Mesothelial cell of epicardium (in vitro differentiated cells): ENCODE measurements at places on chromosomes 12 and 14. TPM values are rescaled to one million over a fixed set of nuclear protein-coding genes. Genes with fewer than 3 reads are reported as not detected.
A peak's percentile ranks its signal among the peaks of the same experiment; 100 is the strongest.

DNA sequence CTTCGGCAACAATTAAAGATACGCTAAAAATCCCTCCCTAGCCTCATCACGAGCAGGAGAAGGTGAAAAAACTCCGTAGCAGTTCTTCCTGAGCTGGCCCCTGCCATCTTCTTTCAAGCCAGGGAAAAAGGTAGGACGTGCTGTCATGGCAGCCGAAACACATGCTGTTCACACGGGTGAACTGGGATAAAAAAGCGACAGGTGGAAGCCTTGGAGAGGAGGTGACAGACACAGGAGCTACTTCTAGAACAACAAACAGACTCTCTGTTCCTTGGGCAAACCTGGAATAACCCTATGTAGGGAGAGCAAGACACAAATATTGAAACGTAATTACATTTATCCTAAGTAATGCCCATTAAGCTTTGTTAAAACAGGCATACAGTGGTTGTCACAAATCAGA, 81.3 kb downstream of the KCNK10 start:
- no peak overlapping the region for H3K27ac ChIP-seq
- H3K36me3 ChIP-seq = no peaks in the 10 kb centered on the region
- peaks cover 53% of the 10 kb centered on the region for H3K27me3 ChIP-seq
- H3K4me1 ChIP-seq = no peaks in the 10 kb centered on the region

GRCh38 chr12:24955853-24956252, 7.0 kb upstream of the BCAT1 start:
- no peak overlapping the region for H3K27ac ChIP-seq
- H3K4me1 ChIP-seq = peaks cover 20% of the 10 kb centered on the region
- no peak overlapping the region for H3K4me3 ChIP-seq
- no peaks in the 10 kb centered on the region for H3K27me3 ChIP-seq
- H3K36me3 ChIP-seq = no peaks in the 10 kb centered on the region
- DNase-seq = no peak

- H3K4me1 ChIP-seq = peaks cover 3% of the 10 kb centered on the region
- no peaks in the 10 kb centered on the region for H3K36me3 ChIP-seq
- peak overlapping the region; percentile 75 for H3K4me3 ChIP-seq
These were observed 420 bp upstream of the OTUB2 start for GRCh38 chr14:94025720-94026119.

- H3K27ac ChIP-seq = peak overlapping the region; percentile 41
- DNase-seq = no peak
- no peak overlapping the region for H3K4me3 ChIP-seq
These were observed 23.9 kb downstream of the SLC7A7 start for GRCh38 chr14:22791301-22791700.

GRCh38 chr14:93295541-93296220, 37.2 kb downstream of the BTBD7 start:
- peaks cover 21% of the 10 kb centered on the region for H3K4me1 ChIP-seq
- no peak for DNase-seq
- no peak overlapping the region for H3K4me3 ChIP-seq
- peak overlapping the region; percentile 47 for H3K27ac ChIP-seq
- H3K36me3 ChIP-seq = peaks cover 9% of the 10 kb centered on the region
- no peaks in the 10 kb centered on the region for H3K27me3 ChIP-seq

DNA sequence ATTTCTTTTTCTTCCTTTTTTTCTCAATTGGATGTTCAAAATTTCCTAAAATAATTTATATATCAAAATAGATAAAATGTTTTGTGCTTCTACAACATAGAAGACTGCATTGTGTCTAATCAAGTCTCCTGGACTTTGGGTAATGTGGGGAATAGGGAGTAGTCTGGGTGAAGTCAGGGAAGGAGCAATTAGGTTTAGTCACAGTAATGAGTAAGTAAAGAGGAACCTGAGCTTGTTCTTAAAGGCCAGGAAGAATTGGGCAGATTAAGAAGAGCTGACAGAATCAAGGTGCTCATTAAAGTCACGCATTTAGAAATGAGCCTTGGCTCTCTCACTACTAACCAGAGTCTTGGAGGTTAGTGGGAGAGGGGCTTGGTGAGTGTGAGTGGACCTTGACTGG, 233.3 kb upstream of the SSTR1 start:
- H3K4me1 ChIP-seq = no peaks in the 10 kb centered on the region
- no peak overlapping the region for H3K4me3 ChIP-seq
- no peak overlapping the region for H3K27ac ChIP-seq

- H3K36me3 ChIP-seq = no peaks in the 10 kb centered on the region
- no peak overlapping the region for H3K4me3 ChIP-seq
- DNase-seq = no peak
- no peaks in the 10 kb centered on the region for H3K27me3 ChIP-seq
- no peak overlapping the region for H3K27ac ChIP-seq
These were observed 5.4 kb upstream of the AMN start for GRCh38 chr14:102917056-102917385.

- H3K36me3 ChIP-seq = no peaks in the 10 kb centered on the region
- H3K4me1 ChIP-seq = peaks cover 24% of the 10 kb centered on the region
- peak overlapping the region; percentile 34 for H3K27ac ChIP-seq
- DNase-seq = no peak
- H3K27me3 ChIP-seq = no peaks in the 10 kb centered on the region
- H3K4me3 ChIP-seq = no peak overlapping the region
These were observed 59.4 kb downstream of the TMEM132C start for GRCh38 chr12:128326406-128326805.

DNA sequence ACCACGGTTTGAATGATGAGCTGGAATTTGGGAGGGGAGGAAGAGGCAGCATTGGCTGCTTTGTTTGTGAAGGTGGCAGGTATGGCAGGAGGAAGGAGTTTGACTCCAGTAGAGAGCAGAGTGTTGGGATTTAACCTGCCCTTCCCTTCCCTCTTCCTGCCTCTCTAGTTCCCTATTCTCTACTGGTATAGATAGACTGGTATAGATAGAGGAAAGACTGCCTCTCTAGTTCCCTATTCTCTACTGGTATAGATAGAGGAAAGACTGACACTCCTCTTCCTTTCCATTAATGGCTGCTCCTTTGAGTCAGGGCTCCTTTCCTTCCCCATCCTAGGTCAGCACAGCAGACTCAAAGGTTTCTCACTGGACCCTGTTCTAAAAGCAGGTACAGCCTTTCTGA, 8.4 kb upstream of the SYCP3 start:
- H3K4me1 ChIP-seq = no peaks in the 10 kb centered on the region
- no peaks in the 10 kb centered on the region for H3K27me3 ChIP-seq
- peaks cover 37% of the 10 kb centered on the region for H3K36me3 ChIP-seq
- DNase-seq = no peak

DNA sequence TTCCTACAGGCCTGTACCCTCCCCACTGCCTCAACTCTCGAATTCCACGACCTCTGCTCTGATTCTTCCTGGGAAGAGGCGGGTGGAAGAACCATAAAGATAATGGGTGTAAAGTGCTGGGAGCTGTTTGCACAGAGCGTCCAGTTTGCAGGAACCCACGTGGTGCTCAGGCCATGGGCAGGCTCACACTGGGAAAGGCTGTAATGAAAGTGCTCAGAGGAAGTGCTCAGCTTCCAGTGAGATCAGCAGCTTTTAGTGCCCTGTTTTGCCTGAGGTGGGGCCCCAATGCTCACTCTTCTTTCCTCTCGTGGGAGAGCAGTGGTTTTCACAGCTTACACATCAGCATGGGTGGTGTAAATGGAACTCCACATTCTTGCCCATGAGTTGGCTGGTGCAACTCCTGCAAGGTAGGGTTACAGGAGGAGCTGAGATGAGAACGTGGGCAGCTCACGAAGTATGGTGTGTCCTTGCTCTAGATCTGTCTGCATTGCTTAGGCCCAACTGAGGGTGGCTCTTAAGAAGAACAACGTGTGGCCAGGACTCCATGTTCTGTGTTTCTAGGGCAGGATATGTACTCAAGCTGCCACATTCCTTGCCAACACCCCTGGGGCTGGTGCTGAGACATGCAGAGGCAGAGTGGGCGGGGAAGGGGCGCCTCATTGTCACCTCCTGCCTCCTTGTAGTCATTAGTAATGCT, 2.9 kb downstream of the TMEM63C start:
- H3K4me1 ChIP-seq = peaks cover 8% of the 10 kb centered on the region
- no peaks in the 10 kb centered on the region for H3K36me3 ChIP-seq
- DNase-seq = no peak

- no peaks in the 10 kb centered on the region for H3K36me3 ChIP-seq
- no peaks in the 10 kb centered on the region for H3K27me3 ChIP-seq
- H3K27ac ChIP-seq = peak overlapping the region; percentile 74
- H3K4me1 ChIP-seq = peaks cover 13% of the 10 kb centered on the region
- H3K4me3 ChIP-seq = no peak overlapping the region
- no peak for DNase-seq
These were observed 11.2 kb downstream of the RHOF start for GRCh38 chr12:121781998-121782979.

- DNase-seq = no peak
- H3K4me1 ChIP-seq = peaks cover 12% of the 10 kb centered on the region
- H3K27me3 ChIP-seq = no peaks in the 10 kb centered on the region
- H3K4me3 ChIP-seq = no peak overlapping the region
These were observed 90.4 kb downstream of the PPP2R5C start for GRCh38 chr14:101851736-101852405.

DNA sequence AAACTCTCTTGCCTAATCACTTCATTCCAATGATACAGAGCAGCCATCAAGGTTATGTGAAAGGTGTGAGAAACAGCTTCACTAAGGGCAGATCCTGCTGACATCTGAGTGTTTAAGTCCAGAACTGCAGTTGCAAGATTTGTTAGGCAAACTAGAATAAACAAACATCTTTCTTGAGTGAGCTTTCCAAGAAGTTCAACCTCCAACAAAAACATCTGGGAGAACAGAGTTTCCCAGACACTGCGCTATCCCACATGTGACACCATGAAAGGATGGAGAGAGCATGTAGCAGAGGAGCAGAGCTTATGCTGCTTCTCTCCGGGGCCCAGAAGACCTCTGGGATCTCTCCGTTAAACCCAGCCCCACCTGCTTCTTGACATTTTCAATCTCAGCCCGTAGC, 5.6 kb downstream of the KRT76 start:
- no peaks in the 10 kb centered on the region for H3K4me1 ChIP-seq
- peaks cover 72% of the 10 kb centered on the region for H3K27me3 ChIP-seq
- no peak for DNase-seq

- H3K4me1 ChIP-seq = no peaks in the 10 kb centered on the region
These were observed 154.6 kb downstream of the SLC6A15 start for GRCh38 chr12:84757978-84758377.

- H3K4me1 ChIP-seq = peaks cover 70% of the 10 kb centered on the region
- no peaks in the 10 kb centered on the region for H3K36me3 ChIP-seq
- no peak for DNase-seq
- peak overlapping the region; percentile 7 for H3K4me3 ChIP-seq
These were observed 63.3 kb upstream of the TBX3 start for GRCh38 chr12:114747012-114747858.

NRIP2 gene
- total RNA-seq = 0.14 TPM in 1 of 3 replicates, not detected in the others

FGF6 gene
- not detected in 3 replicates for total RNA-seq

ARG2 gene
- total RNA-seq = 2.5 to 4.5 TPM (median 2.9 TPM) in 3 replicates

APAF1 gene
- total RNA-seq = 25.9 to 29.9 TPM (median 29.2 TPM) in 3 replicates

NUAK1 gene
- 23.4 to 27.0 TPM (median 25.1 TPM) in 3 replicates for total RNA-seq
